Cardiac septum (tissue), 1 donor: ENCODE measurements at places on chromosomes 5 and 9. TPM values are rescaled to one million over a fixed set of nuclear protein-coding genes. Genes with fewer than 3 reads are reported as not detected.

- no peak for DNase-seq
Measured at GRCh38 chr9:79185866-79186265, 385.9 kb upstream of the TLE4 start.

DNA sequence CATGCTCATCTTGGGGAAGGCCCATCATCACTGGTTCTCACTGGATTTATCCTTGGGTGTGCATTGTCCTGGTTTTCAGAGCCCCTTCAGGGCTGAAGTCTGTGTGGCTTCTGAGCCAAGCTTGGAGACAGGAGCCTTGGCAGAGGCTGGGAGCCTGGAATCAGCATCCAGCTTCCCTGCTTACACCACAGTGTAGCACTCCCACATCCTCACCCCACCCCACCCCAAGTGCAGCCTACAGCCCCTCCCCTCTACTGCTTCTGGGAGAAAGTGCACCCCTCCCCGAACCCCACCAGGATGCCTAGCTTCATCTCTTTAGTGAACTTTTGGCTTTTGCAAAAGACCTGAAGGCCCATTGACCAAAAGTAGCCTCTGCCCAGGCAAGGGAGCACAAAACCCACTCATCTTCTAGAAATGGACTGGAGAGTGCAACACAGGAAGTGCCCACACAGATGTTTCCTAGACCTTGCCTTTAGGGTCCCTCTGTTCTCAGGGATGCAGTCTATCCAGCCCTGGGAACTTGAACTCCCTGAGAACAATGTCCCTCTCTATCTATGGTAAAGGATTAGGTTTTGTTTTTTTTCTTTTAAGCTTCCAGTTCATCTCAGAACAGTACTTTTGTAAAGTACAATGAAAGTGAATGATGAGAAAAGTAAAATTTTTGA is 189.7 kb downstream of the PALM2AKAP2 start:
- no peak for DNase-seq

GRCh38 chr9:136962163-136962562 is 10.1 kb downstream of the LCN12 start:
- DNase-seq, result no peak

GRCh38 chr9:77598524-77598923 is 49.6 kb downstream of the GNA14 start:
- DNase-seq, result no peak

DNA sequence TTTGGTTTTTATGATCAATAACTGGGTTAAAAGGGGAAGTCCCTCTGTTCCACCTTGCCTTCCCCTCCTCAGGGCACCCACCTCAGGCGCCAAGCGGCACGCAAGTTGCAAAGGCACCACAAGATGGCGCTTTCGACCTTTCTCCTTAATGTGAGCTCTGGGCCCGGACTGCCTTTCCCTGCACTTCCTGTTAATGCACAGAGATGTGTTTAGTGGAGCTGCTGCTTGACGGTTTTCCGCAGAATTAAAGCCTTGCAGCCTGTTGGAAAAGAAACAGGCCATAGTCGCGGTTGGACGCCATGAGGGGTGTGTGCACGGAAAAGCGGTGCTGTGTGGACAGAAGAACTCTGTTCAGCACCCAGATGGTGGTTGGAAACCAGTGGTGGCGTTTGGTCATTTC is 17.9 kb downstream of the CXCL14 start:
- DNase-seq, result no peak

- no peak for DNase-seq
Measured at GRCh38 chr5:145887217-145887616, 14.4 kb upstream of the GRXCR2 start.

DNA sequence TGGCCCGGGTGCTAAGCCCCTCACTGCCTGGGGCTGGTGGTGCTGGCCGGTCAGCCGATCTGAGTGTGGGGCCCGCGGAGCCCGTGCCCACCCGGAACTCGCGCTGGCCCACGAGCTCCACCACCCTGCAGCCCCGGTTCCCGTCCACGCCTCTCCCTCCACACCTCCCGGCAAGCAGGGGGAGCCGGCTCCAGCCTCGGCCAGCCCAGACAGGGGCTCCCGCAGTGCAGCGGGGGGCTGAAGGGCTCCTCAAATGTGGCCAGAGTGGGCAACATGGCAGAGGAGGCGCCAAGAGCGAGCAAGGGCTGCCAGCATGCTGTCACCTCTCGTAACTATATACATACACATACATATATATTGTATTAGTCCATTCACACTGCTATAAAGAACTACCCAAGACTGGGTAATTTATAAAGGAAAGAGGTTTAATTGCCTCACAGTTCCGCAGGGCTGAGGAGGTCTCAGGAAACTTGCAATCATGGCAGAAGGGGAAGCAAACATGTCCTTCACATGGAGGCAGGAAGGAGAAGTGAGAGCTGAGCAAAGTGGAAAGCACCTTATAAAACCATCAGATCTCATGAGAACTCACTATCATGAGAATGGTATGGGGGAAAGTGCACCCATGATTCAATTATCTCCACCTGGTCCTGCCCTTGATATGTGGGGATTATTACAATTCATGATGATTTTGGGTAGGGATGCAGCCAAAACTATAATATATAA is 56.8 kb downstream of the LIX1 start:
- no peak for DNase-seq

GRCh38 chr9:93624977-93625376 is 48.6 kb downstream of the PHF2 start:
- no peak for DNase-seq

- DNase-seq, result peak; percentile 81
Measured at GRCh38 chr9:127463911-127464310, 12.6 kb downstream of the LRSAM1 start.

DNA sequence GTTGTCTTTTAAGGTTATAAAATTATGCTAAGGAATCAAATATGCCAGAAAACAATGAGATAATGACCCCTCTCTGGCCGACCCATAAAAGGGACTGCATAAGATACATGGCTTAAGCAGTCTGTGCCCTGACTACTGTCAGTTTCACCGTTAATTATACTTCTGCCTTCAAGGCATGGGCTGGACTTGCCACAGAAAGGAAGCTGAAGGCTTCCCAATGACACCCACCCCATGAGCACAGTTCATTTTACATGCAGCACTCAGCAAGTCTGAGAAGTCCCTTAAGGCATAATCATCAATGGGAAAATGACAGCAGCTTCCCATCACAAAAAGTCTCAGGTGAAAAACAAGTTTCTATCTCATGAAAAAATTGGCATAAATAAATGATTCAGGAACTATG is 175.6 kb downstream of the GLIS3 start:
- no peak for DNase-seq

GRCh38 chr5:56545016-56545415 is 270.3 kb upstream of the MAP3K1 start:
- DNase-seq, result no peak

GRCh38 chr5:150670275-150670947 is 9.4 kb downstream of the MYOZ3 start:
- peak; percentile 69 for DNase-seq

- DNase-seq, result no peak
Measured at GRCh38 chr9:13083963-13084528, 195.4 kb downstream of the MPDZ start.

DNA sequence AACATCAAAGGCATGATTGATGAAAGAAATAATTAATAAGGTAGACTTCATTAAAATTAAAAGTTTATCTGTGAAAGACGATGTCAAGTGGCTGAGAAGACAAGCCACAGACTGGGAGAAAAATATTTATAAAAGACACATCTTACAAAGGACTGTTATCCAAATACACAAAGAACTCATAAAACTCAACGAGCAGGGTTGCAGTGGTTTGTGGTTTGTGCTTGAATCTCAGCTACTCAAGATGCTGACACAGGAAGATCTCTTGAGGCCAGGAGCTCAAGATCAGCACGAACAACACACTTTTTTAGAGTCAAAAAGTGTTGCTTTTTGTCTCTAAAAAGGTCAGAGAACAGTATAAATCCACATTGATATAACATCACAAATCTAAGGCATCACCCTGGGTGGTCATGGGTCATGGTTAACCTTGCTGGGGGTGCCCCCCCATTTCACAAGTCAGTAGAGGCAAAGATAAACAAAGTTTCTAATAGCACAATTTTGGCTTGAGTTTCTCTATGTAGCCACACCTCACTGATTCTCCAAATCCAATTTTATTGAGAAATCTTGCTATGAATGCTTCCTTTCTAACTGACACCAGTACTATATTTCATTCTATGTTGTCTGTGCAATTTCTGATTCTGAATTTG is 342.9 kb upstream of the RPS23 start:
- no peak for DNase-seq

GRCh38 chr9:37215830-37216229 is 95.5 kb downstream of the ZCCHC7 start:
- DNase-seq, result no peak

- DNase-seq, result no peak
Measured at GRCh38 chr5:71892641-71893365, 173.7 kb downstream of the CARTPT start.

DNA sequence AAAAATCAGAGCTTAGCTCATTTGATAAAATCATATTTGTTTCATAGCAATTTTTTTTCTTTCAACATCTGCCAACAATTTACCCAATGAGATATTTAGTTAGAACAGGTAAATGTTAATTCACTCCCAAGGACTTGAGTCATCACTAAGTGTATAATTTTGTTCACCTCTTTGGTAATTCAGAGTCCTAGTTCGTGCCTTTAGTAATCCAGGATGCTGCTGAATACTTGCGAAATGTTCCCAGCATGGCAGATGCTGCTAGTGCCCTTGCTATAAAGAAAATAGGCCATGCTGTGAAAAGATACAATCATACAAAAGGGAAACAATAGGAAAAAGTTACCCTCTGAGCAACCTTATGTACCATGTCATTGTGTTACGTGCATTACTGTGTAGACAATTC is 210.5 kb downstream of the CSNK1G3 start:
- no peak for DNase-seq

DNA sequence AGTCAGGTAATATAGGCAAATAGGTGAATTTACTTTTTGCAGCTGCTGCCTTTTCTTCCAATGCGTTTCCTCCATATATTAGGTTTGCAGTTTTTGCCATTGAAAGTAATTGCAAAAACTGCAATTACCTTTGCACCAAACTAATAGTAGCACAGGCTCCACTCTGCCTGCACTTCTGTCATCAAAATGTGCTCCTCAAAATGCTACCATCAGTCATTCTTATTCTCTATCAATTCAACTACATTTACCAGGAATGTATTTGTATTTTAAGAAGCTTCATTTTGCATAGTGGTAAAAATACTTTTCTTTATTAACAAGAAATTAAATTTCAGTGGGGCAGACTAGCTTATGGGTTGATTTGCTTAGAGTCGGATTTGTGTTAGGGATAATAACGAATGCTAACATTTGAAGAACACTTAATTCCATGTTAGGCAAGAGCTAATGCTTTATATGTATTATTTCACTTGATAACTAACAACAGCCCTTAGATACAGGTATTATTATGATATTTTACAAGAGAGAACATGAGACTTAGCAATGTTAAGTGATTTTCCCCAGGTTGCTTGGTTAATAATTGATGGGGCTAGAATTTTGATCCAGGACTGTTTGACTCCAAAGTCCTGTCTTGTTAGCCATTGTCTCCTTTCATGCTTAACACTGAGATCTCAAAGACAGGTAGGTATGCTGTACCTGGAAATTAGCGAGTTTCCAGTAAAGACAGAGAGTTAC is 300.4 kb downstream of the MAN2A1 start:
- DNase-seq, result no peak

GRCh38 chr5:149267241-149267973 is 4.3 kb upstream of the AFAP1L1 start:
- DNase-seq, result no peak

DNA sequence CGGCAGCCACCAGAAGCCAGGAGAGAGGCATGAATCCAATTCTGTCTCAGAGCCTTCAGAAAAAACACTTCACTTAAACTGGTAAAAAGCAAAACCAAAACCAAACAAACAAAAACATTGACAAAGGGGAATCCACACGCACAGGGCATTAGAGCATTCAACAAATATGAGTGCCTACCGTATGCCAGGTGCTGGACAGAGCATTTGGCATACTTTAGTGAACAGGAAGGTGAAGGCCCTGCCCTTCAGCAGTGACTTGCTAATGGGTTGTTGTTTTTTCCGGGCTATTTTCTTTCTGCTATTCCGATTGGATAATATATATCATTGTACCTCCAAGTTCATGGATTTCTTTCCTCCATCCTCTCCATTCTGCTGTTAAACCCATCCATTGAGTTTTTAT is 71.7 kb upstream of the RUFY1 start:
- no peak for DNase-seq

GRCh38 chr5:153753645-153754432 is 263.4 kb downstream of the GRIA1 start:
- DNase-seq, result no peak

GRCh38 chr5:170880084-170880483 is 18.3 kb downstream of the RANBP17 start:
- DNase-seq, result no peak

DNA sequence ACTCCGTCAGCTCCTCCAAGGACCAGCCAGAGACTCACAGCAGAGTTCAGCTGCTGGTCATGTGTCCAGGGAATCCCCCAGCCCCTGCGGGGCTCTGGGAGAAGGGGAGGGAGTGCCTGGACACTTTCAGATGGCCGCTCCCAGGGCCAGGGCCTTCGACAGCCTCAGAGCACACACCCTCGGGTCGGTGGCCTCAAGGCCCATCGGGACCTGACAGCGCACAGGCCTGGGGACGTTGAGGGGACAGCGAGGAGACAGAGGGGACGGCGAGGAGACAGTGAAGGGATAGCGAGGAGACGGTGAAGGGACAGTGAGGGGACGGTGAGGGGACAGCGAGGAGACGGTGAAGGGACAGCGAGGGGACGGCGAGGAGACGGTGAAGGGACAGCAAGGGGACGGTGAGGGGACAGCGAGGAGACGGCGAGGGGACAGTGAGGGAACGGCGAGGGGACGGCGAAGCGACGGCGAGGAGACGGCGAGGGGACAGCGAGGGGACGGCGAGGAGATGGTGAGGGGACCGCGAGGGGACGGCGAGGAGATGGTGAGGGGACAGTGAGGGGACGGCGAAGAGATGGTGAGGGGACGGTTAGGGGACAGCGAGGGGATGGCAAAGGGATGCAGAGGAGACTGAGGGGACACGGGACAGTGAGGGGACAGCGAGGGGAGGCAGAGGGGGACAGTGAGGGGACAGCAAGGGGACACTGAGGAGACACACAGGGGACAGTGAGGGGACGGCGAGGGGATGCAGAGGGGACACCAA is 47.3 kb downstream of the SLC12A7 start:
- DNase-seq, result no peak

Gene CNTNAP3B
- 1.2 TPM for total RNA-seq

Gene ADGRD2
- not detected for total RNA-seq

Gene LCN2
- total RNA-seq, result 2.0 TPM

Gene GRK6
- 20.2 TPM for total RNA-seq

Gene MPDZ
- total RNA-seq, result 97.3 TPM

Gene NR4A3
- 22.4 TPM for total RNA-seq

Gene TICAM2
- 2.0 TPM for total RNA-seq

Gene TMEFF1
- 0.46 TPM for total RNA-seq

Gene SARDH
- 1.3 TPM for total RNA-seq

Gene IRX2
- total RNA-seq, result 3.2 TPM

Gene PURA
- 30.7 TPM for total RNA-seq
